ENCODE measurements at places on chromosomes 6 and 20.

- peak; percentile 11 for DNase-seq
These were observed 39.4 kb downstream of the MAP7 start for GRCh38 chr6:136510782-136511181.

DNA sequence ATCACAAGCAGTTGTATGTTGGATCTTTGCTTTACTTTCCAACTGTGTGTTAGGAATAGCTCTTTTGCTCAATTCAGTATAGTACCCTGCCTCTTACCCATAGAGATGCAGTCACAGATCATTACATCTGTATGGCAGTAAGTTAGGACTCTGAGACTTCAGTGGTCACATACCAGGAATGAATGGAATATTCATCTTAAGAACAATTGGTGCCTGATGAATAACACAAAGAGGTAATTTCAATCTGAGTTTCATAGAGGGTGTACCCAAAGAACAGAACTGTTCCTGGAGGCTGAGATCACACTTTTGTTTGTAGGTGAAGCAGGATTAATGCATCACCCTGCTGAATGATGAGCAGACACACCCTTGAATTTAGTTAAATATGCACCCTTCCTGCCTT, 28.7 kb upstream of the KIF13A start:
- DNase-seq, result no peak

GRCh38 chr6:106275692-106276091, 49.9 kb downstream of the ATG5 start:
- no peak for DNase-seq

- DNase-seq, result no peak
These were observed 18.1 kb downstream of the PLEKHG1 start for GRCh38 chr6:150617496-150618460.
